NCI-H1436 treated with DMSO at 0.1 percent for 48 hours (cell line): ENCODE measurements at places on chromosomes 1 and 21.

DNA sequence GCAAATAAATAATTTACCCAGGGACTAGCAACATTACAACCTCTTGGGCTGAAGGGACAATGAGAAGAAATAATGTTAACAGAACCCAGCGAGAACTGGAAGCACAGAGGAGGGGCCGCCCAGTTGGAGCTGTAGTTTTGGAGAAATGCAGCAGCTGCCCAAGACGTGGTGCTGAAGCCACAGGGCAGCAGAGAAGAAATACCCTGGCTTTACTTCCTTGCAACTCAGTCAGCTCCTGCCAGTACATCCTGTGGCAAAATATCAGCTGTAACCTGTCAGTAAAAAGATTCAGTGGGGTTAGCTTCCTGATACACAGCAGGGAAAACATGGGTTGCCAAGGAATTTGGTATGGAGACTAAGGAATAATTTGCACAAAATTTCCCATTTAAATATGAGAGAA, 283.6 kb upstream of the USP25 start:
- no peak for DNase-seq

- DNase-seq, result no peak
Measured at GRCh38 chr1:188089461-188089860, 1260.7 kb downstream of the PLA2G4A start.

- DNase-seq, result no peak
Measured at GRCh38 chr1:94743862-94744261, 76.3 kb upstream of the SLC44A3 start.

- no peak for DNase-seq
Measured at GRCh38 chr1:150168960-150169601, 19.4 kb downstream of the PLEKHO1 start.

DNA sequence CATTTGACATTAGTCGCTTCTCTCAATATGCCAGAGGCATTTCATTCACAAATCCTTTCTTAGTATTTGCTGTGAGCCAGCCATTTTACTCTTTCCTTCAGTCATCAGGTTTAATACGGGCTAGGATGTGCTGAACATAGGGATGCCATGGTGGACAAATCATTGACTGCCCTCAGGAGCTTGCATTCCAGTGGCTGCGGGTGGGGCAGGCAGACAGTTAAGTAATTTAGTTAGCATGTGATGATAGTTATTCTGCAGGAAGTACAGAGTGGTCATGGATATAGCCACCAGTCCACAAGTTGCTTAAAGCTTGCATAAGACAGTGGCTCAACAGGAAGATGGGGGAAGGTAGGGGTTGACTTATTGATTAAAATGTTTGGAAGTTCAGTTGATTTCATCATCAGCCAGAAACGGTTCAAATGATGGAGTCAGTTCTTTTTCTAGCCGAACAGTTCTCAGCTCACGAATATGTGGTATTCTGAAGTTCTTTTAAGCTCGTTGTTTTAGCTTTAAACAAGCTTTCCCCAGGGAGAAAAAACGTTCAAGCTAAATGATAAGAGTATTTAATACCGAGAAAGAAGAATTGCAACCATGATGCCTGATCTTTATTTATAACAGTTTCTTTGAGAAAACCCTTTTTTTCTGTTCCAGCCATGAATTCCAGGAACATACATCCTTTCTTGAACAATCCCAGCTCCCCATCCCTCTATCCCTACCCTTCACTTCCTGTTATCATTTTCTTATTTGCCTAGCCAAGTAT, 1.4 kb downstream of the SLC22A15 start:
- DNase-seq, result no peak

DNA sequence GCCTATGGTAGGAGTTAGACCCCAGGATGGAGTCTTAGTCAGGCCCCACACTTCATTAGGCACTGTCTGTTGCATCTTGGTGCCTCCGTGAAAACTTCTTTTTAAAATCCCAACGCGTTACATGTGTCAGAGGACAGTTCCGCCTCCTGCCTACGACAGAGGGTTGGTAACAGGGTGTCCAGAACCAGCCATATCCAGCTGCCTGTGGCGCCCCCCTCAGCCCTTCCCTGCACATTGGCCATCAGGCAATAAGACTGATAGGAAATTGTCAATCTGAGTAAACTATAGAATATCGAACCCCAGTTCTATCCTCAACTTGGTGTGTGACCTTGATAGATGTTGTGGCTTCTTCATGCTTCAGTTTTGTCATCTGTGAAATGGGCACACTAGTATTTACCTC, 108.6 kb upstream of the CSF3R start:
- no peak for DNase-seq

DNA sequence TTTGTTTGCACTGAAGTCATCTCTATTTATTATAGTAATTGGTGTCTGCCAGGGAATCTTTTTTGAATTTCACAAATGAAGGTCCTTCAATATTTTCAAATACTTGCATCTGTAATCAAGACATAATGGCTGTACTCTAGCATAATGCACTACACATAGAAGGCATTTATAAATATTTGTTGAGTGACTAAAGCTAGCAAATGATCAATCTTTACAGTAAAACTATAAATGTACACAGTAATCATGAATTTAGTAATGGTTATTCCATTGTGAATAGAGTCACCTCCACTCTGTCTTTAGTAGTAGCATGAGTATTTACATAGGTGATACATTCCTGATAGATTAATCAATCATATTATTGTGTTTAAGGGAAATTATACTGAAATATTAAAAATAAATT, 119.6 kb downstream of the USH2A start:
- no peak for DNase-seq

DNA sequence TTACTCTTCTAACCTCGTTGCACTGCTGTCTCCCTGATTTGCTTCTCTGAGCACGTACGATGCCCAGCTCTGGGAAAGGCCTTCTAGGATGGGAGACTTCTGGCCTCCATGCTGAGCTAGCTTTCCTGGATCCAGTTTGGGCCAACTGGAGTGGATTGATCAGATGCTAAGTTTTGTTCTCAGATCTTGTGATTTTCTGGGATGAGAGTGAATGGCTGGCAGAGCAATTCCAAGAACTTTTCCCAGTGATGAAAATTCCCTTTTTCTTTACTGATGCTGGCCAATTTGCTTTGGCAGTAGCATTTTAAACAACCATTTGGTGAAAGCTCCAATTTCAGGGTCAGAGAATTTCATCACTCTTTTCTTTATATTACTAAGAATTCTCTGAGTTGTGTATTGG, 34.9 kb upstream of the NFASC start:
- no peak for DNase-seq

DNA sequence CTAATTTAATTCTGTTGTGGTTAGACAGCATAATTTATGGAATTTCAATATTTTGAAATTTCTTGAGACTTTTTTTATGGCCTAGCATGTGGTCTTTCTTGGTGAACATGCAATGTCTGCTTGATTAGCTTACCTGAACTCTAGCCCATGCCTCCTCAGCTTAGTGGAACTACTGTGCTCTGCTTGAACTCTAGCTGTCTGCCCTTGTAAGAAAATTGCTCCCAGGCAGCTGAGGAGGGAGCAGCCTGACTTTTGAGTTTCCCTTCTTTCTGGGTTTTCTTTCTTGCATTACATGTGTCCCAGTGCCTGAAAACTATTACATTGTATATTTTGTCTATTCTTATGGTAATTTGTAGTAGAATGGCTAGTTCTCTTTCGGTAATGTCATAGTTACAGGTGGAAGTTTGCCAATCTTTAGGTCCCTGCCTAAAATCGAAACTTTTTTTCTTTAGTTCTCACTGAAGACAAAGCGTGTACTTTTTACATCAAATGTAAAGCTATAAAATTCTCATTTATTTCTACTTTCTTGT, 105.3 kb downstream of the MAST2 start:
- no peak for DNase-seq
